KG1 (cell line): ENCODE measurements at places on chromosomes 7 and 10.

DNA sequence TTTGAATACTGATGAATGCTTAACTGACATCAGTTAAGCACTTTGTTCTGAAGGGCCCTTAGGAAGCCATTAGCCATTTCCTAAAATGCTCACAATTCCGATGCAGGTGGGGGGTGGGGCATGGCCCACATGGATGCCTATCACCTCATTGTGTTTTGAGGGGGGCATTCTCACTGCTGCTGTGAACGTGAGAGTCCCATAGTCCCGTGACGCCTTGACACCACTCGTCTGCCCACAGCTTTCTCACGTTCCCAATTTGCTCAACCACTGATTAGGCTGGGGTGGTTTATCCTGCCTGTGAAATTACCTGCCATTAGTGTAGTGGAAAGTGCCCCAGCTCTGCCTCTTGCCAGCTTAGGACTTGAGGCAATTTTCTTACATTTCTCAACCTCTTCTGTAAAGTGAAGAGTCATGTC is 31.9 kb downstream of the DUSP5 start:
- DNase-seq: no peak

- DNase-seq: no peak
These were observed 359.6 kb downstream of the ARL4A start for GRCh38 chr7:13047061-13047460.

DNA sequence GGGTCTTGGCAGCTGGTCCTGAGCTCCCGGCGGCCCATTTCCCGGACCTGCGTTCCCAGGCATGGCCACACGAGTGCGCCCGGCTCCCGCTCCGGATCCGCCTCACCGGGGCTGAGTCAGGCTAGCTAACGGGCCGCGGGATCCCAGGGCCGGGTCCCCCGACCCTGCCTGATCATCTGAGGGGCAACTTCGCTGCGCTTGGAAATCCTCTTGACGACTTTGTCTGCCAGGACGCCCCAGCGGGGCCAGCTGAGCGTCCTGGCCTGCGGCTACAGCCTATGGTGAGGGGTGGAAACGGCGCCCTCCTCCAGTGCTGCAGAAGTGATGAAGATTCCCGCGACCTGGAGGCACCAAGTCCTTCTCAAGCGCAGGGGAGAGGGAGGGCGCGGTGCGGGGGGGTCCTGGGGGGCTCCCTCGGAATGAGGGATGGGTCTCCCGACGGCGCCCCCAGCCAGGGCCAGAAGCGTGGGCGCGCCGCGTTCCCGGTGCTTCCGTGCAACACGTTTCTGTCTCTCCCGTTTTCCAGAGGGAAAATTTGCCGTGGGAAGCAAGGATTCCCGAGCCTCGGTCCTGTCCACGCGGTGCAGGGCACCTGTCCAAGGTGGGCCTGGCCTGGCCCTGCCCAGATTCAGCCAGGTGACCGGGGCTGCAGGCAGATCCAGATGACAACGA is 212.4 kb downstream of the CCSER2 start:
- no peak for DNase-seq

GRCh38 chr7:73446682-73447081 is 13.1 kb downstream of the FZD9 start:
- DNase-seq: no peak

DNA sequence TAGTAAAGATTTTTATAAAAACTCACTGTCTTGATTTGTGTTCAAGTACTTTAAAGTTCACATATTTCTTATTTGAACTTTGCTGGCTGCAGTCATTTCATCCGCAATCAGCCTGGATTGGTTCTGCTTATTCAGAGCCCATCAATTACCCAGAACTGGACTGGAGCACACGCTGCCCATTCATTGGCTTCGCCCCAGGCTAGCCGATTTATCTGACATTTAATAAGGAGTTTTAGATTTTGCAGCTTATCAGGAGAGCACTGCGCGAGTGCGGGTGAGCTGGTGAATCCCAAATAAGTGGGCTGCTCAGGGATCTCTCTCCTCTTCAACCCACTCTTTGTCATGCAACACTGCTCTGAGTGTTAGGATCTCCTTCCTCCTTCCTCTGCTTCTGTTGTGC is 166.0 kb upstream of the GPR26 start:
- DNase-seq: no peak

DNA sequence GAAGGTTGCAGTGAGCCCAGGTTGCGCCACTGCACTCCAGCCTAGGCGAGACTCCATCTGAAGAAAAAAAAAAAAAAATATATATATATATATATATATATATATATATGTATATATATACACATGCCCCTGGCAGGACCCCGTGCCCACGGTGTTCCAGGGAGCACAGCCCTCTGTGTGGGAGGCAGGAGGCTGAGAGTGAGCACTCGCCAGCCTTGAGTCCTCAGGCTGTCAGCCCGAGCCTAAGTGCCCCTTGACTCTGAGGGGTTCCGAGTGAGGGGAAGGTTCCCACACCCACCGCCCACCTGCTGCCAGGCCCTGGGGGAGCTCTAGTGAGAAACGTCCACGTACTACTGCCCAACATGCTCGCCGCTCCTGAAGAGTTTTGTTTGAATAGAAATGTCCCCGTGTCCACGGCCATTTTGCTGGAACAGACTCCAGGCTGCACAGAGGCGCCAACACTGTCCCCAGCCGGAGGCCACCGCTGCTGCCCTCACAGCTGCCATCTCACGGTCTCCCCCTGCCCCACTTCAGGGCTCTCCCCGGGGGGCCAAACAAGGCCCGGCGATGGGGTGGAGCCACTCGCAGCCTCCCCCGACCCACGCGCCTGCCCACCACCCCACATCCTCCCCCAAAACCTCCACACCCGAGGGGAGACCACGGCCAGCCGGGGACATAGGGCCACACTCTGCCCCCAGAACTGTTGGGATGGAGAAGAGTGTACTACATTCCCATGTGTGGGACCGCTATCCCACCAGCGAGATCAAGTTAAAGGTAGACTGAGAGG is 62.8 kb upstream of the EBF3 start:
- no peak for DNase-seq

DNA sequence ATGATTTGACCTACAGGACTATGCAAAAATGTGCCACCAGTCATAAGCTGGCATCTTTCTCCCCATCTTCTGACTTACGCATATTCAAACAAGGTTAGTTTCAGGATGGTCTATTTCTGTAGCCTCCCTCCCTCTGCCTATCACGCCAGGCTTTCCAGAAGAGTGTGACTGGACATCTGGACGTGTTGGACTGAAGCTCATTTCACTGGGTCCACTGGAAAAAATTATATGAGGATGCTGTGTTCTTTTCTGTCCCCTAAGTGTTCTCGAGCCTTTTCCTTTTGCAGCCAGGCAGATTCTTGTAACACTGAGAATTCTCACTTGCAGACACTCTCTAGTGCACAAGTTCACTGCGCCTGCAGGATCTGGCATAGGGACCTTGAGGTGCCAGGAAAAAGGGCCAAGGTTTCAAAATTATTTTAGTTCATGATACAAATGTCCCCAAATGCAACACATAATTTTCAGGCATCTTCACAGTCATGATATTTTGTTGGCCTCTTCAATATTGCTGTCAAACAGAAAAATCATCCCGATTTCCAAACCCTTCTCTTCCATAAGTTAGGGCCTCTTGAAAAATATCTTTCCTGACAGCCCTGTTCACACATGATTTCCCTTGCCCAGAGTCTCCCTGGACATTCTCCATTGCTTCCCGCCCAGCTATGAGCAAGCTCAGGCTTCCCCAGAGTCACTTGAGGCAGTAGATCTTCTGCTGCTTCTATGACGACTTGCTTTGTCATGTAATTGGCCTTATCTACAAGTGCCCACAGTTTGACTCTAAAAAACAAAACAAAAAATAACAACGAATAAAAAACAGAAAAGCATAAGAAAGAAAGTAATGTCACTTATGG is 170.4 kb downstream of the BMPER start:
- DNase-seq: no peak

DNA sequence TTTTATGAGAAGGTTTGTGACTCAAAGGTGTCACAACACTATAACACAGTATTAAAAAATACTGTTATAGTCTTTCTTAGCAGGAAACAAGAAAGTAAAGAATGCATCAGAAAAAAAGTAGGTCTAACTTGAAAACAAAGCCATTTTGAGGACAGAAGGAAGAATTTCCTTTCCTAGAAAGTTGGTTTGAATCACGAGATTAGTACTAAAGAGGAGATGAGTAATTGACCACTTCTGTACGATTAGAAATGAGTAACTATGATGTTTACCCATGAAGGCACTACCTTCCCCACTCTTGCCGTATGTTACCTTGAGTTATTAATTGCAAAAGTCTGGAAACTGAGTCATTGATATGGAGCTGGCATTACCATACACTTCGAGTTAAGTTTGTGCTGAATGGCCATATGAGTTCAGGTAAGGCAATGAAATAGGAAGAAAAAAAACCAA is 65.2 kb downstream of the FAM185A start:
- no peak for DNase-seq

DNA sequence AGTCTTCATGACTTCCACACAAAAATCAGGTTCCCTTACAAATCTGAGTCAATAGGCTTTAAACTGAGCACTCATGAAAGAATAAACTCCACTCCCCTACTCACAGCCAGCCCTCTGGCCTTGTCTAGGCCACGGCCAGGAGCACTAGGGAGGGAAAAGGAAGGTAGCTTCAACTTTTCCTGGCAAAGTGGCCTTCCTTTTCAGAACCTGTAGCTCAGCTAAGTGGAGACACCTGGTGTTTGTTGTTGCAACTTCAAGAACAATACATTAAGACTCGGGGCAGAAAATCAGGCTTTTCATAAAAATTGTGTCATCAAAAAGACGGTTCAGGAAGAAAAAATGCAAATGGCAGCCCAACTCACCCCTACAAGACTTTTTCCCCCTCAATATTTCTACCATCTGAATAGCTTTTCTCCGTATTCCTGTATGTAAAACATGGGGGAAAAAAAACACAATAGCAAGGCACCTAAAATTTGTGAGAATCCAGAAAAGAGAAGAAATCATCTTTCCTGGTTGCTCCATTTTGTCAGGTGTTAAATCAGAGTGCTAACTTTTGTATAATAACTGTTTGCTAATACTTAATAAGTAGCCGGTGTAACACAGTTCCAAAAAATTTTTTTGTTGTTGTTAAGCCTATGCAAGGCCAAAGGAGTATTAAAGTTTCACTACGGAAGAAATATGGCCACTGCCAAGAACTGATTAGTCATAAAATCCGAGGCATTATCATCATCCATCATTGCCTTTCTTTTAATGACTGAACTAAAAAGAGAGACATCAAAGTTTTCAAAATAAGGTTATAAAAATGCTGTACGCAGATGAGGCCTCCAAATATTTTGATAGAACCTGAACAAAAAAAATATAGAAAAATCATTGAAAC is 66.2 kb upstream of the ARID5B start:
- DNase-seq: no peak

DNA sequence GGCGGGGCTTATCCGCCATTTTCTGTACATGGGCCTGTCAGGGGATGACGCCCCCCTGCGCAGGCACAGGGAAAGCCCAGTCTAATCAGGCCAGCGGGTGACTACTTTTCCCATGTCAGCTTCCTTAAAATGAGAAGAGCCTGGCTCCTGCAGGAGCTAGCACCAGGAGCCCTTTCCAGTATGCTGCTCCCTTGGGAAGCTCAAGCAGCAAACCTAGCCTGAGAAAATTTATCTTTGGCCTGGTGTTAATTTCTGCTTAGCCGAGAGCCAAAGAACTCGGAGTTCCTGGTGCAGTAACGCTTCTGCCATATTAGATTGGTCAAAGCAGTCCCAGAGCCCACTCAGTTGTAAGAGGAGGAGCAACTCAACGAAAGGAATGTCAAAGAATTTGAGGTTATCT is 239.0 kb upstream of the PHYHIPL start:
- DNase-seq: no peak

GRCh38 chr10:88082391-88082790 is 219.0 kb downstream of the PTEN start:
- DNase-seq: no peak

- no peak for DNase-seq
These were observed 121.7 kb downstream of the EVX1 start for GRCh38 chr7:27364344-27364758.

- DNase-seq: no peak
These were observed 14.0 kb downstream of the CYP3A7 start for GRCh38 chr7:99720800-99721595.

DNA sequence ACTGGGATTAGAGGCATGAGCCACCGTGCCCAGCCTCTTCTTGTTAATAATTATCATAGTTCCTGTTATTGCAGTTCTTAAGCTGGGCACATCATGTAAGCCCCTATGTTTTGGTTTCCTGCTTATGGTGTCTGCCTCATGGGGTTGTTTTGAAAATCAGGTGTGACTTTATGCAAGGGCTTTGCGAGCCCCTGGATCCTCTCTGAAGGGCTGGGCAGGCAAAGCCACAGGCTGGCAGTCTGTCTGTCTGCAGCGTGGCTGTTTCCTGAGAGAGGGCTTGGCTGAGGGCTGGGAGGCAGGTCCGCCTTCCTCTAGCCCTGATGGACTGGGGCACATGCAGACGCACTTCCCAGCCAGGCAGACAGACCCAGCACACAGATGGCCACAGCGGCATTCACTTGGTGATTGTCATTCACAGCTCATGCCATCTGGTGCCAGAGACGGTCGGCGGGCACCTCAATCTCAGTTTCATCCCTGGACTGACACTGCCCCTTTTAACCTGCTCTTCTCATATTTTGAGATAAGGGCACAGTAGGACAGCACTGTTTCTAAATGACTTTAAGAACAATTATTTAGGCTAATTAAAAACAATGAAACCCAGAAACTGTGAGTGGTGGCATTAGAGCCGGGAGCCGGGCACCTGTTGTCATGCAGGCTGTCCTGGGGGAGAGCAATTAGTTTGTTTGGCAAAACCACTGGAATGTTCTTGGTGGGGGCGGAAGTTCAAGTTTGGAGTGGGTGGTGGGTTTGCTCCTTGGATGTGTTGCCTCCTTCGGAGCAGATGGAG is 35.5 kb downstream of the RBM20 start:
- DNase-seq: no peak

GRCh38 chr7:41328544-41328943 is 374.3 kb downstream of the INHBA start:
- DNase-seq: no peak

GRCh38 chr10:49040601-49041000 is 74.7 kb downstream of the VSTM4 start:
- no peak for DNase-seq

GRCh38 chr10:38027986-38028385 is 17.5 kb downstream of the ZNF33A start:
- no peak for DNase-seq

GRCh38 chr7:711922-712380 is 14.5 kb upstream of the DNAAF5 start:
- DNase-seq: no peak

GRCh38 chr7:110003827-110004226 is 1087.1 kb upstream of the LRRN3 start:
- no peak for DNase-seq

GRCh38 chr10:114714281-114714741 is 56.2 kb upstream of the ABLIM1 start:
- no peak for DNase-seq

- no peak for DNase-seq
These were observed 75.5 kb downstream of the CARD11 start for GRCh38 chr7:2968176-2968575.

DNA sequence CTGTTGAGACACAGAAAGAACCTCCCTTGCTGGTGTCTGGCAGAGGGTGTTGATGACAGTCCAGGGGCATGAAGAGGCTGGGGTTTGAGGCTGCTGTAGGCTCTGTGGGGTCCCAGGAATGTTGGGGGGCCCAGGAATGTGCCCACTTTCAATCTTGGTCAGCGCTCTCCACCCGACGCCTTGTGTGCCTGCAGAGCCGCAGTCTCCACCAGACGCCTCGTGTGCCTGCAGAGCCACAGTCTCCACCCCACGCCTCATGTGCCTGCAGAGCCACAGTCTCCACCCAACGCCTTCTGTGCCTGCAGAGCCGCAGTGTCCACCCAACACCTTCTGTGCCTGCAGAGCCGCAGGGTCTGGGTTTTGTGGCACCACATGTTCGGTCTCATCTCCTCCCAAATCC is 84.0 kb downstream of the ADARB2 start:
- DNase-seq: no peak

GRCh38 chr10:47169581-47169980 is 130.4 kb upstream of the GDF10 start:
- no peak for DNase-seq
